ENCODE measurements at places on chromosomes 12 and 14.

GRCh38 chr14:90659156-90659555, 157.1 kb downstream of the TTC7B start:
- no peak for DNase-seq

DNA sequence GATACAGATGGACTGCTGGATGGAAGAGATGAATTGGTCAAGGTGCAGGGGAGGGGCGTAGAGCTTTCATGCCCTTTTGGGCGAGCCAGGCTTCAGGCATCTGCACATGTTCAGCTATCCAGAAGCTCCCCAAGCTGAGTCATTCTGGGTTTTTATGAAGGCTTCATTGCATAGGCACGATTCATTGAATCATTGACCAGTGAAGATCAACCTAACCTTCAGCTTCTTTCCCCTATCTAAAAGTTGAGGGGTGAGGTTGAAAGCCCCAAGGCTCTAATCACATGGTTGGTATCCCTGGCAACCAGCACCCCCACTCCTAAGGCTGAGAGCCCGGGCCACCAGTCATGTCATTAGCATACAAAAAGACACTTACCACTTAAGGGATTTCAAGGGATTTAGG, 36.3 kb downstream of the RPS29 start:
- no peak for DNase-seq

GRCh38 chr14:35051796-35052195, 5.7 kb downstream of the FAM177A1 start:
- no peak for DNase-seq

DNA sequence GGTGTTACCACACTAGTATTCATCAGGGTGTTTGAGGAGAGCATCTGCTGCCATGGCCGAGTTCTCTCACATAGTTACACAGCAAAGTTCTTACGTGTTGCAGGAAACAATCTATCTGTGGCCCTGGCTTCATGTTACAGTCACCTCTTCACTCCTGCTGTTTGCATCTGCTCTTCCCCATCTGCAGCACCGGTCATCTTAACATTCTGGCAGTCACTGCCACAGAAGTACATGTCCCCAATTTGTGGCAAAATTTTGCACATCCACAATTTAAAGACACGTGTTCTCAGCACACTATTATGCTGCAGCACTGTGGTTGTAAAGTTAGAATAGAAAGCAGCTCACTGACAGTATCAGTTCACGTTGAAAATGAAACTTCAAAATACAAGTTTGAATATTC, 23.2 kb downstream of the MAPK1IP1L start:
- DNase-seq = no peak

DNA sequence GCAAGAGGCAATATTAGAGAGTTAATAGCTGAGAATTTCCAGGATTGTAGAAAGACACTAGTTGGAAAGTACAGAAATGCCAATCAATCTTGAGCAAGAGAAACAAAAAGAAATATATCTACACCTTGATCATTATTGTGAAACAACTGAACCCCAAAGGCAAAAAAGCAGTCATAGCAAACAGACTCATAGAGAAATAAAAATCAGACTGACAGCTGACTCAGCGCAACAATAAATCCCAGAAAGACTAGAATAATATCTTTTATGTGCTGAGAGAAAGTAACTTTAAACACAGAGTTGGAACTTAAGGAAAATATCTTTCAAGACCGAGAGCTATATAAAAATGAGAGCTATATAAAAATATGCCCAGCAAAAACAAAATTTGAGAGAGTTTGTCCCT, 52.9 kb downstream of the PTPRB start:
- DNase-seq = no peak

DNA sequence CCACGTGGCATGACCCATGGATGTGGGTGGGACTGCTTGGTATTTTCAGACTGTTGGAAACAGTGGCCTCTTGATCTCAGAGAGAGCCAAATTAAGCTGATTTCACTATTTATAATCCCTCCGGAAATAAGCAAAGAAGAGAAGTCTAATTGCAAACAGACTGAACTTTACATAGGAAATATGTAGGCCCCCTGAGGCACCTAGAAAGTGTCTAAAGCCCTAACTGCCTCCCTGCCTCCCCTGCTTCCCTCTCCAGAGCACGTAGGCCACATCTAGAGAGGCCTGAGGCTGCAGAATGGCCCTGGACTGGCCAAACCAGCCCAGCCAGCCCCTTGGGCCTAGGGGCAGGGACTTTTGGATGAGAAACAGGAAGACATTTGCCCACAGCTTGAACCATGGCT, 123.8 kb downstream of the ZFP36L1 start:
- DNase-seq = no peak

- DNase-seq = no peak
These were observed 325 bp downstream of the C12orf60 start for GRCh38 chr12:14803830-14804160.

GRCh38 chr12:64781280-64782190, 22.3 kb upstream of the GNS start:
- peak; percentile 48 for DNase-seq

DNA sequence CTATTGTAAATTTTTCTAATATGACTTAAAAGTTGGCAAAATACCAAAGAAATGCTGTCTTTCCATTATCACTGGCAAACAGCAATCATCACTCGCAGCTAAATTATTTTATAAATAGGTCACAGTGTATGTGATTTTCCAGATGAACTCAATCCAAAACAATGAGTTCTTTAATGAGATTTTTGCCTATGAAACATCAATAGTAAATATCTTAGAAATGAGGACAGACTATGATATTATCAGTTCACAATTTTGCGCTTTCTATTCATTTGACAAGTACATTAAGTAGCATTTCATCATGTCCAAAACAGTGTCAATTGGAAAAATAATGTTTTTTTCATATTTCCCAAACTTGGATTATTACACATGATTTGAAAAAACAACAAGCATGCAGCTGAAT, 65.7 kb downstream of the PIK3C2G start:
- no peak for DNase-seq

DNA sequence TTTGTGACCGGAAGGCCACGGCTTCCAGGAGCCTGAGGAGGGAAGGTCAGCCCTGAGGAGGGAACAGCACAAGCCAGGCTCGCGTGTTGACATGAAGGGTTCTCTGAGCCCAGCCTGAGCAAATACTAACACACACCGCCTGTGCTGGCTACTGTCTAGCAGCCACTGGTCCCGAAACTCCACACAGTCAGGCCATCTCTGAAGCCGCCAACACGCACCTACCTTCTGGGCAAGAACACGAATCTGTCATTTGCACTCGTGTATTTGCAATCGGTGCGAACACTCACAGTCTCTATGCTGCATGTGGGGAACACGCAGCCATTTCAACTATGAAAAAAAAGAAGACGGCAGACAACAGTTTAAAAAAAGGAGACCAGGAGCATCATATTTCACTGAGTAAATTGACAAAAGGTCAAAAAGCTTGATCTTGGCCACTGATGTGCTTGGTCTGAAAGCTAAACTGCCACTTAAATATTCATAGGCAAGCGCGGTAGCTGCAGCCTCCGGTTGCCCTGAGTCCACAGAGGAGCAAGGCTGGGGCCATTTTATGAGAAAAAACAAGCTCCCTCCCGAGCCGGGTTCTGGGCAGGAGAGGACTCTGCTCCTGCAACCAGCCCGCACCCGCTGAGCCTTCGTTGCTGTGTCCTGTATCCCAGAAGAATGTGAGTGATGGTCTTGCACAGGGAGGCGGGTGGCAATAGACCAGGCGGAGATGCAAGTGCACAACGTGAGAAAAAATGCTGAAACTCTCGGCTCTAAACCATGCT, 57.8 kb downstream of the RIMBP2 start:
- DNase-seq = no peak

- no peak for DNase-seq
These were observed 117.5 kb upstream of the DYRK2 start for GRCh38 chr12:67531051-67531450.

- no peak for DNase-seq
These were observed 129.9 kb downstream of the KCNA5 start for GRCh38 chr12:5173511-5174011.

DNA sequence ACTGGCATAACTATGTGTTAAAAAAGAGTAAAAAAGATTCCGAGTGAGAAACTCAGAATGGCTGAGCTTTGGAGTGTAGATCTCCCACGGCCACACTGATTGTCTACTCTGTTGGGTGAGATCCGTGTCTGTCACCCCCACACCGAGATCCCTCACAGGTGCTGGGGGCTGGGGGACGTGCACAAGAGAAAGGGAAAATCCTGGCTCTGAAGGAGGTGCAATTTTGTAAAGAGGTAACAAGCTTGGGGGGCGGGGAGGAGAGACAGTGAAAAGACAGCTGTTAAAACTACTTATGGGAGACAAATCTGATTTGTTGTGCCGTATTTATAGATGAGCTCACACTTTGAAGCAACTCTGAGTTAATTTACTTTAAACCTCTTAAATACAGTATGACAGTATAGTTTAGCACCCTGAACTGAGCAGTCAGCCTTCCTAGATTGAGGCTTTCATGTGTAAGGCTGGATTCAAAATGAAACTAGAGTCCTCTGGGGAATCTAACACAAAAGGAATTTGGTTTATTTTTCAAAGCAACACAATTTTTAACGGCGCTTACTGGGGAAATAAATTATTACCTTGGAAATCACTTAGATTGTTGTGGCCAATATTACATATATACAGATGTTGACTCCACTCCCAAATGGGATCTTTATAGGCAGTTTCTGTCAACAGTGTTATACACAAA, 167.4 kb upstream of the RGS6 start:
- no peak for DNase-seq

DNA sequence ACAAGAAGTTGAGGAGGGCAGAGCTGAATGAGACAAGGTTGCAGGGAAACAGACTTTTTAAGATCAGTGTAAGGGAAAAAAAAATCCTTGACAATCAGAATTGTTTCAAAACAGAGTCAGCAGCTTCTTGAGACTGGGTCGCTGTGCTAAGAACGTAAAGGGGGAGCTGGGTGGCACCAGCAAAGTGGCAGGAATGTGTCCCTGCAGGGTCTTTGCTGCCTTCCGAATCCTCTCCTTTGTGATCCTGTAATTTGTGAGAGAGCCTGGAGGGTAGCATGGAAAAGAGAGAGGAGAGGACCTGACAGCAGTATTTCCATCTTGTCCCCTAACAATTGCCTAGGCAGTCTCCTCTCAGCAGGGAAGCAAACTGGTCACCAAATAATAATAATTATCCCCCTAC, 472.8 kb downstream of the RGS6 start:
- DNase-seq = no peak

DNA sequence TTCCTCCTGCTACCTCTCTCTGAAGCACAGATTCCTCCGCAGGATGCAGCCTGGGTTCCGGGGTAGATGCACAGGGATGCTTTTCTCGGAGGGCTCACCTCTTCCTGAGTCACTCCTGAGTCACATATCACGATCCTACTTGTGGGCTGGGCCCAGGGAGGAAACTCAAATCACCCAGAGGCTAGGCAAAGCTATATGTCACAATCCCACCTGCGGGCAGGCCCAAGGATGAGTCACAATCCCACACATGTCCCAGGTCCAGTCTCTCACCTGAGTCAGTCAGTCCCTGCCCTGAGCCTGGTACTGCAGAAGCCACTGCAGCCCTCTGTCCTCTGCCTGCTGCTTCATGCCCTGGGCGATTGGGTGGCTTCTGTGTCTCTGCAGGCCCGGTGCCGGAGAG, 149.0 kb upstream of the GSC start:
- DNase-seq = peak; percentile 75

DNA sequence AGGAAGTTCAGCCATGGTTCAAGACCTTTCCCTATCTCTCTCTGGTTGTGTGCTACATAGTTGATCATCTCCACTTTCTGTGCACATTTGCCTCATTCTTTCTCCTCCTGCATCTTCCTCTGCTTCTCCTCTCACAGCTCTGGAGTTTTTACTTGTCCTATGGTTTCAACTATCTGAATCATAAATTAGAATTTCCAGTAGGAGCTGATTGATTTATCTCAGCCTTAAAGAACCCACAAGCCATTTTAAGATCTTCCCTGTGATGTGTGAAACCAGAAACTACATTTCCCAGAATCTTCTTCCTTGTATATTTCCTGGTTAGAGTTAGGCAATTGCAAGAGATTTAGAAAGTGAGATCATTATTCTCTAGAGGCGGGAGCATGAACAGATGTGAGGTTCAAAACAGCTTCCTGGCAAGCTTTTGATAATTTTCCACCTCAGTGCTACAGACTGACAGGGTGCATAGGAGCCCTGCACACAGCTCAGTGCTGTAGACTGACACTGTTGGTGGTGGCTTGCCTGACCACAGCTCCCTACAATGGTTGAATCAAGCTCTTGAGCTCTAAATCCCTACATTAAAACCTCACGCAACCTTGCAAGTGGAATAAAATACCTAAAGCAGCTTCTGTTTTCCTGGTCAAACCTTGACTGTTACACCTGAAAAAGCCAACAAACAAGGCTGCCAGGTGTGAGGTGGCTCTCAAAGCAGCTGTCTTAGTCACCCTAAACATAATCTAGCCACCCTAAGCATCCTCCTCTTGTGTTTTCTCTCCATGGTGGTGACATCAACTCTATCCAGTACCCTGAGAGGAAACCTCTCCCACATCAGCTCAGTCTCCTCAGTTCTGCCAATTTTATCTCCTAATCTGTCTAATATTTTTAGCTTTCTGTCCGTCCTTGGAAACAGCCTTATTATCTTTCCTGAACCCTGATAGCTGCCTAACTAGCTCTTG, 21.5 kb upstream of the IFNG start:
- DNase-seq = no peak

DNA sequence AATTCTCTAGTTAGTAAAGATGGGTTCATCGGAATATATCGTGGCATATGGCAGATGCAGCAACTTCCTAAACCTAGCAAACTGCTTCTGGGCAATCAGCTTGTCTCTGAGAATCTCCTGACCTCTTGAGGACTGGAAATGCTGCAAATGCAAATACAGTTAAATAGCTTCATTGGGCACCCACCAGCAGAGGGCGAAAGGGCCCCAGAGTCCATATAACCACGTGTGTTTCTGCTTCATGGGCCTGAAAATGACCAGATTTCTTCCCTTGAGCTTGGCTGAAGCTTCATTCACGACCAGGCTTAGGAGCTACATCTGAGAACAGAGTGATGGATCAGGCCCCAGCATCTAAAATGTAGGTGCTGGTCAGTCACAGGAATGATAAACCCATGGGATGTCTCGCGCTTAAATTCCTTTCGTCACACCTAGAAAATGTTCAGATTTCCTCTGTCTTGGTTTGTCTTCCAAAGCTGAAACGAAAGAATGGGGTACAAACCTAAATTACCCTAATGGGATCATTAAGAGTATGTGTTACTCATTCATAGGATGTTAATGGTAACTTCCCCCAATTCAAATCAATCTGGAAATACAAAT, 1482.5 kb upstream of the TMEM132C start:
- peak; percentile 3 for DNase-seq

- no peak for DNase-seq
These were observed 25.1 kb upstream of the EIF5 start for GRCh38 chr14:103308717-103309616.

DNA sequence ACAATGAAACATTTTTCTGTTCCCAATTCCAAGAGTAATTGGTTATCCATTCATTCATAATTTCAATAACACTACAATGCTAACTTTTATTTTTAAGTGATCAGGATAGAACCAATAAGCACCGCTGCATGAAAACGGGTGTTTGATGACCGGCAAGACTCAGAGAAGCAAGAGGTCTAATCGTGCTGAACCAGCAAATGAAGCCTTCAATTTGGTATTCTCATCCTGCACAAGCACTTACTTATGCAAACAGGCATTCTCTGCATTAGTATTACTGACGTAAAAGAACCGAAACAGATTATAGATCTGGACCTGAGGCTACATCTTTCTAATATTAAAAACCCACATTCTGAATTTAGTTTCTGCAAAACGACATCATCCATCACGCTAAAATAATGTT, 67.7 kb downstream of the RBM19 start:
- DNase-seq = no peak

GRCh38 chr12:70637303-70638085, at the start of gene PTPRB:
Gene PTPRB, minus strand, starts transcription at chr12:70637429. Its CDS starts 34 bp downstream, at chr12:70637395.
- DNase-seq = no peak

All from RWPE1 (cell line).